ENCODE measurements at places on chromosomes 4 and X.

DNA sequence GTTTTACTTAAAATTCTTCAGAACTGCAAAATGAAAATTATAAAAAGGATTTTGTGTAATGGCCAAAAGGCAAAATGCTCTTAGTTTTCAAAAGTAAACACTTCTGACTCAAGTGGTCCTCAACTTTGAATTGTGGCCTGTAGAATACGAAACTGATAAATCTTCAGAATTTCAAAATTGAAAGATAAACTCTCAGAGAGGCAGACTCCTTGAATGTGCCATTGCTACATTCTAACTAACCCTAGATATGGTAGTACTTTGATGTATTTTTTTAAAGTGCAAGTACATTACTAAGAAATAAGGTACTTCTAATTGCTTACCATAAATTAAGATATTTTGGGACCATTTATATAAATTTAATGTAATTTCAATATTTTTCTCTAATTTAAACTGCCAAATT is 44.4 kb downstream of the TNIP3 start:
- DNase-seq, result no peak

- no peak for DNase-seq
Measured at GRCh38 chrX:9312922-9313867, 151.7 kb upstream of the TBL1X start.

GRCh38 chrX:12981880-12982279 is 7.0 kb downstream of the TMSB4X start:
- no peak for DNase-seq

DNA sequence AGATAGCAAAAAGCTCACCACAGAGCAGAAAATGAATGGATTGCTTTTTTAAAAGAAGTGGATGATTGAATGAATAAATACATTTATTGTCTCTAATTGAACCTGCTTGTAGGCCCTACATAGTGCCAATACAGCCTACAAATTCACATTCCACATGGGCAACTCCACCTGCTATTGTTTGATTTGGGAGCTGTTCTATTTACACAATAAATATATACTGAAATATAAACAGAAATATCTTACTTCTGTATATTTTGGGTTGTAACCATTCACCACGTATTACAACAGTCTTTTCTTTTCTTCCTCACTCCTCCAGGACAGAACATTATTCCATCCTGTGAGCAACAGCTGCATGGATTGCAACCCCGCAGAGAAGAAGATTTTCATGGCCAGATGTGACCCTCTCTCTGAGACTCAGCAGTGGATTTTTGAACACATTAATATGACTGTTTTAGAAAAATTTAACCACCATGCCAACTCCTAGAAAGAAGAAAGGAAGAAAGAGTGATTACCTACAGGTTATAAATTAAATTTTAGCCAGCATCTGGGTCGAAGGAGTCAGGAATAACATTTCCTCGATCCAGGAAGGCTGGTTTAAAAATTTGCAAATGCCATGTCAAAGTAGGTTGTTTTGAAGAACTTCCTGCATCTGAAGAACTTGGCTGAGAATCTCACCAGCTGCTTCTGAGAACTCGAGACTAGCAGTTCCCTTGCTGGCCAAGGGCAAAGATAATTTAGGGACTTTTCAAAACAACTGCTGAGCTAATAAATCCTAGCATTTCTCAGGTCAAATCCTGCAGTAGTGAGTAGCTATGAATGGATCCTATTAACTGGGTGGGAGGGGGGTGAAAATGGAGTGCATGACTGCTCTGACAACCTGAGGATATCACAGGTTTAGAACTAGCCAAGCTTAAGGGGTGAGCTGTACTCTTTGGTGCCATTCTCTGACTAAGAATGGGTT is 128.7 kb upstream of the GALNT7 start:
- DNase-seq, result no peak

GRCh38 chr4:59945716-59946115 is 1254.4 kb upstream of the ADGRL3 start:
- DNase-seq, result no peak

DNA sequence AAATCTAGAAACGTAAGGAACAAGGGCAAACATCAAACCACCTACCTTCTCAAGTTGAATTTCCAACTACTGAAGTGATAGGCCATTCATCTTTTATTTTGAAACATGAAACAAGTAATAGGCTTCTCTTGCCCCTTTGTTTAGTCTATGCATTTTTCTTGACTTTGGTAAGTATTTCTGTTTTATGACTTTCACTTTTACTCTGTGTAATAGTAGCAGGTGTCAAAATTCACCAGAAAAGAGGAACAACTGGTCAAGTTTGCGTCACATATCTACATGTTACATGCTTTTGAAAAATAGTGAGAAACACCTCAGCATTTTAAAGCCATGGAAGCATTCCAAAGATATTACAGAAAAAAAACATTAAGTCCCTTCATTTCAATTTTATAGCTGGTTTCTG is 157.1 kb upstream of the FTHL17 start:
- no peak for DNase-seq

DNA sequence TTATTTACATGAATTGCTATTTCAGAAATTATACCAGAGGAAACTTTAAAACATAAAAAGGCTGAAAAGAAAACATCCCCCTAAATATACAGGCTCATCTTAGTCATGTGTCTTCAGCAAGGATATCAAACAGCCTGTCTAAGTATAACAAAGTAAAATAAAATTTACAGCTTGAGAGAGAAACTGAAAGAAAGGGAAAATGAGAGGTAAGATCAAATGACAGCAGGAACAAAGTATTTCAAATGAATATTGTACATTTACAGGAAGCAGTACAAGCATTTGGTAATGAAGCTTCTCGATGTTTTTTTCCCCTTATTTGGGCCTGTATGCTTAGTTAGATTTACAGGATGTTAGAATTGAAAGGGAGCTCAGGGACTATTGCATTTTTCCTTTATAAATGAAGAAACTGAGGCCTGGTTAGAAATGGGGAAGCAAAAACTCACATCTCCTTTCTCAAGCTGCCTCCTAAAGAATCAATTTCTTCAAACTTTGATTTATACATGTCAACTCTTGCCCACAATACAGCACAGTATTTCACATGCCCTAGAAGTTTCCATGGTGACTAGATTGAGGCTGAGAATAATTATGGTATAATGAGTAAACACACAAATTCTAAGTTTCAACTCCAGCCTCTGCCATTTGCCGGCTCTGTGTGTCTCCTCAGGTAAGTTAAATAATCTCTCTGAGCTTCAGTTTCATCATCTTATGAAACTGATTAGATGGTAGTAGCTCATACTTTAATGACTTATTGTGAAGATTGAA is 29.3 kb downstream of the DAPP1 start:
- no peak for DNase-seq

DNA sequence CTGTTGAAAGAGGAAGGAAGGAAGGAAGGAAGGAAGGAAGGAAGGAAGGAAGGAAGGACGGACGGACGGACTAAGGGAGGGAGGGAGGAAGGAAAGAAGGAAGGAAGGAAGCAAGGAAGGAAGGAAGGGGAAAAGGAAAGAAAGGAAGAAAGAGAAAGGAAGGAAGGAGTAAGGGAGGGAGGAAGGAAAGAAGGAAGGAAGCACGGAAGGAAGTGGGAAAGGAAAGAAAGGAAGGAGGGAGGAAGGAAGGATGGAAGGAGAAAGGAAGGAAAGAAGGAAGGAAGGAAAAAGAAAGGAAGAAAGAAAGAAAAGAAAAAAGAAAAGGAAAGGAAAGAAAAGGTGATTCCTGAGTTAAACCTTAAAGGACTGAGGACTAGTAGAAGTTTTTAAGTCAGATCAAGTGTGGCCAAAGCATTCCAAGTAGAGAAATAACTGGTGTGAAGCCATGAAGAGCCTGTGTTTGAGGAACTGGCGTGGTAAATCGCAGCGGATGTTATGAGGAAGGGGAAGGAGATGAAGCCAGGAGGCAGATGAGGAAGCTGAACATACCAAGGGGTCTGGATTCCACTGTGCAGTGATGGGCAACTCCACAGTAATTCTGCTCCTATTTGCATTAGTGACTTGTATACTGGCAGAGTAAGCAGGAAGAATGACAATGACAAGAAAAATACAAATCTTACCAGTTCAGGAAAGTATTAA is 163.5 kb downstream of the MGST2 start:
- no peak for DNase-seq

DNA sequence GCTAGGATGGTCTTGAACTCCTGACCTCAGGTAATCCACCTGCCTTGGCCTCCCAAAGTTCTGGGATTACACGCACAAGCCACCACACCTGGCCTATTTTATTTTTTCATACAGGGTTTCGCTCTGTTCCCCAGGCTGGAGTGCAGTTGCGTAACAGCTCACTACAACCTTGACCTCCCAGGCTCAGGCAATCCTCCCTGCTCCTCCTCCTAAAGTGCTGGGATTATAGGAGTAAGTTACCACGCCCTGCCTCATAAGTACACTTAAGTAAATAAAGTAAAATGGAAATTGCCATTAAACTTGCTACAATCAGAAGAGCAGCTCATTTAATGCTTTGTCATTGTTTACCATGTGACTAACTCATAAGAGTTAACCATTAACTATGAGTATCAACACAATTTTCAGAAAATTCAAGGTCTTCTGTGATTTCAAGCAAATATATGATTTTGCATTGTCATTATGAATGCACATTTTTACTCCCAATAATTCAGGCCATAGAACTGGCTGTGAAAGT is 12.3 kb downstream of the UGDH start:
- no peak for DNase-seq

DNA sequence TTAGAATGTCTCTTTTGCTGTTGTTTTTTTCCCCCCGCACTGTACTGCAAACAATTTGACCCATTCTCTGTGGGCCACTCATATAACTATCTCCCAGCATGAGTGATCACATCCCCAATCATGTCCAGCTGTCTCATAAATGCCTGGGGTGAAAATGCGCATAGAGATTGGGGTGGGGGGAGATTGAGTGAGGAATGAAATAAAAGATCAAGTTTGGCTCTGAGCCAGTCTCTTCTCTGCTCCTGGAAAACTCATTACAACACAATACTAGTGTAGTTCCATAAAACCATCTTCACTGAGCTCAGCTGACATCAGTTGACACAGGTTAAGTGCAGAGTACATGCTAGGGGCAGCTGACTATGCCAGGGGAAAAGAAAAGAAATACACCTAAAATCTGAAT is 96.9 kb downstream of the EGF start:
- no peak for DNase-seq

GRCh38 chrX:24767557-24767956 is 73.8 kb downstream of the POLA1 start:
- DNase-seq, result no peak

GRCh38 chrX:150086371-150086770 is 148.1 kb upstream of the EOLA2 start:
- no peak for DNase-seq

DNA sequence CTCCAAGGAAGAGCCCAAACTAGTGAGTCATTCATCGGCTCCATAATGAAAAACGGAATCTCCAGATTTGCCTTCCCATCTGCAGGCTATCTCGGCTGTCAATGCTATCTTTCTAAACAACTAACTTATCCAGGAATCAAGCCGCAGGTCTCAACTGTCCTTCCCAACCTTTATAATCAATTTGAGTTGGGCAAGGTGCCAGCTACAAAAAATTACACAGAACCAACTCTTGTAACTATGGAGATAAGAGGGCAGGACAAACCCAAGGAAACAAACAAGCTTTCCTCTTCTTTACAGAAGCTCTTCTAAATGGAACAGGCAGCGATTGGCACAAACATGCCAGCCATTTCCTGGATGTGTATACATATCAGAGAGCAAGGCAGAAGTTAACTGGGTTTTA is 61.2 kb upstream of the RAI2 start:
- DNase-seq, result no peak

GRCh38 chr4:35358001-35358584 is 886.2 kb downstream of the ARAP2 start:
- no peak for DNase-seq

GRCh38 chrX:71053217-71053621 is 14.9 kb downstream of the SNX12 start:
- peak; percentile 11 for DNase-seq

DNA sequence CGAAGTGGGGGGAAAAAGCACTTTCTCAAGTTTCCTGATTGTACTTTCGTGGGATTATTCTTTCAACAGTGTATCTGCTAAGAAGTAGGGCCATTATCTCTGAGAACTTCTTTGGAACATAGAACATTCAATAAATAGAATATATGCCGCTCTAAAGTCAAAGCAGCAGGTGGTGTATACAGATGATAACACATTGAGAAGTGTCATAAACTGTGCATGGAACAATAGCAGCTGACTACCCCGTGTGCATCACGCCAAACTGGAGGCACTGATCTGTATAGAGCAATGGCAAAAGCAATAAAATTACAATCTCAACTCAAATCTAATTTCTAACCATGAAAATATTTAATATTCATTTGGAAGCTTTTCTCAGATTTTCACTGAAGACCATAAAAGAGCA is 175.3 kb downstream of the DCTD start:
- no peak for DNase-seq

DNA sequence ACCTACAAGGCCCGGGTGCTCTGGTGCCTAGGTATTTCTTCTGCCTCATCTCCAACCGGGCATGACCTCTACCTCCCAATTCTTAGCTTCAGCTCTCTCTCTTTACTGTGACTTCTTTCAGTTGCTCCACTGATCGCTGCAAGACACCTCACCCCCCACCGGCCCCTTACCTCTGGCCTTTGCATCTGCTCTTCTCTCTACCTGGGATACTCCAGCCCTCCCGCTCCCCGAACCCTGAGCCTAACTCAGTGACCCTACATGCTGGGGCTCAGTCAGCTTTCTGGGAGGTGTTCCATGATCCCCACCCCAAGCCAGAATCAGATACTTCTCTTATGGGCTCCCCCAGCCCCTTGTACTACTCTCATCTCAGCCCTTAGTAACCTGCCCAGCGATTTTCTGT is 99.6 kb downstream of the EFNB1 start:
- no peak for DNase-seq

- DNase-seq, result no peak
Measured at GRCh38 chr4:177728361-177729152, 286.3 kb upstream of the AGA start.

Measured in putamen (tissue), 1 donor.